Activated CD8-positive, alpha-beta T cell treated with anti-CD3 and anti-CD28 coated beads, Interleukin-2, amount 10 ng/mL, durations not matched to agents 7 days and 5 days (primary cell): ENCODE measurements at places on chromosomes 12 and 14. TPM values are rescaled to one million over a fixed set of nuclear protein-coding genes. Genes with fewer than 3 reads are reported as not detected.

DNA sequence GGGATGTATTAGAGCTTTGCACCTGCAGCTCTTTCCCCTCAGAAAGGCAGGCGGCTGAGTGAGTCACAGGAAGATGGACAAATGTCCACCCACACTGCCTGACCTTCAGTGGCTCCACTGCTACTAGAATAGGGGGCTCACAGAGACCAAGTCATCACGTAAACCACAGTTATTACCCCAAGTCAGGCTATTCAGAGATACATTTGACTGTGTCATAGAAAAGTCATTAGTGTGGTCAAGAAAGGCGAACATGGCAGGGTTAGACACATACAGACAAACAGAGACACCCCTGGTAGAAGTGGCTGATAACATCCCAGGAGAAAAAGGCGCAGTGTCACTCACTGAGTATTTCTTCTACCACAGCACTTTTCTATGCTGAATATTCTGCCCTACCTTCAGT is 36.0 kb downstream of the GCH1 start:
- H3K27me3 ChIP-seq: no peaks in the 10 kb centered on the region
- peaks cover 11% of the 10 kb centered on the region for H3K36me3 ChIP-seq
- H3K4me3 ChIP-seq: no peak overlapping the region
- no peak for DNase-seq

The NEUROD4 gene
- total RNA-seq: not detected

The TXNDC16 gene
- 9.5 TPM for total RNA-seq

DNA sequence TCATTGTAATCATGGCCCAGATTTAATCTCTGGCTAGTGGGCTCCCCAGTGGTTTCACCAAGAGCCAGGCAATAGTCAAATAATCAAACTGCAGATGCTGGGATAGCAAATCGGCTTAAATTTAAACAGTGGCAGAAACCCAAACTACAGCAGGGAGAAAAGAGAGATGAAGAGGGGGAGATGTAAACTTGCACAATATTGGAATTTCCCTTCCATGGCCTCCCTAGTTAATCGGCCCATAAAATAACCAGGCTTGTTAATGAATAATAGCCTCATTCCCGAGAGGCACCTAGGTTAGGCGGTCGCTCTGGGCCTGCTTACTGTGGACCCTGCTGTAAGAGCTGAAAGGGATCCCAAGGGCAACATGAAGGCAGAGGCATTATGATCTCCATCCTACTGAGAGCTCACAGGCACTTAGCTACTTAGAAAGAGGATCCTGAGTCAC is 116.2 kb downstream of the NUAK1 start:
- H3K36me3 ChIP-seq: no peaks in the 10 kb centered on the region
- H3K4me1 ChIP-seq: no peaks in the 10 kb centered on the region
- no peak for DNase-seq
- peaks cover 3% of the 10 kb centered on the region for H3K27me3 ChIP-seq

DNA sequence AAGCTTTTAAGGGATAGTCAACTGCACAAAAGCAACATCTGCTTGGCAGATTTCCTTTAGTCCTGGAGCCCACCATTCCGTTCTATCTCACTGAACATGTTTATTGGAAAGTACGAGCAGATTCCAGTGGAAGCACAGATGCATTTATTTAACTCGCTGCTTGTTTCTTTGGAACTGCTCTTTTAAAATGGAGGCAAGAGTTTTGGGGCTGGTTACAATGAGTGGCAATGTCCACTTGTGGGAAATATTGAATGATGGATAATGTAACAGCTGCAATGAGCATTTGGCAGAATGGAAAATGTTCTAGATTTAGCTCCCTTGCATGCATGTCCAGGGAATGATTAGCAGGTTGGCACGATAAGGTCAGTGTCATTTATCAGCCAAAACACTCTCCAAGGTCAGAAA is 163.0 kb downstream of the ATP23 start:
- no peaks in the 10 kb centered on the region for H3K36me3 ChIP-seq
- H3K27ac ChIP-seq: no peak overlapping the region
- peaks cover 2% of the 10 kb centered on the region for H3K27me3 ChIP-seq
- H3K4me3 ChIP-seq: no peak overlapping the region
- DNase-seq: no peak

The HOXC6 gene
- total RNA-seq: not detected

GRCh38 chr12:13369474-13370056 is 173.0 kb downstream of the EMP1 start:
- no peak for DNase-seq
- no peaks in the 10 kb centered on the region for H3K36me3 ChIP-seq
- no peaks in the 10 kb centered on the region for H3K4me1 ChIP-seq
- no peak overlapping the region for H3K27ac ChIP-seq

GRCh38 chr14:23568021-23568599 is 519 bp upstream of the AP1G2 start:
- H3K27ac ChIP-seq: peak overlapping the region; percentile 99
- H3K36me3 ChIP-seq: peaks cover 34% of the 10 kb centered on the region
- peak overlapping the region; percentile 100 for H3K4me3 ChIP-seq
- peaks cover 53% of the 10 kb centered on the region for H3K4me1 ChIP-seq
- H3K27me3 ChIP-seq: peaks cover 10% of the 10 kb centered on the region
- DNase-seq: no peak

- no peaks in the 10 kb centered on the region for H3K36me3 ChIP-seq
- H3K27me3 ChIP-seq: peaks cover 59% of the 10 kb centered on the region
- no peak overlapping the region for H3K27ac ChIP-seq
- no peak for DNase-seq
- peak overlapping the region; percentile 50 for H3K4me3 ChIP-seq
- H3K4me1 ChIP-seq: peaks cover 6% of the 10 kb centered on the region
Observed at GRCh38 chr12:65277994-65278575, 398 bp upstream of the MSRB3 start.

DNA sequence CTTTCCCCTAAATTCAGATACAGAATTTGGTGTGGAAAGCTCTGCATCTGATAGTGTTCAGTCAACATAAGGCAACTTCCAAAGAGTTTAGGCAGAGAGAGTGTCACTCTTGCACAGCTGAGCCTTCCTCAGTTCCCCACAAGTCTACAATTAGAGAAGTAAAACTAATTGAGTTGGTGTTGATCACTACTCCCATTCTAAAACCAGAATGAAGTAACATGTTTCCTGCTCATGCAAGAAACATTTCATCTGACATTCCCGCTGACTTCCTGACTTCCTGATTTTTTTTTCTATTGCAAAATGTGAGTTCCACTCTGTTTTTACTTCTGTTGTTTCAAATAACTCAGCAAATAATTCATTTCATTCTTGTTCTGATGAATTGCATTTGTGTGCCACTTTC is 271.0 kb downstream of the ALG10B start:
- no peak overlapping the region for H3K4me3 ChIP-seq
- DNase-seq: no peak
- no peaks in the 10 kb centered on the region for H3K36me3 ChIP-seq
- H3K27ac ChIP-seq: no peak overlapping the region
- H3K4me1 ChIP-seq: no peaks in the 10 kb centered on the region
- H3K27me3 ChIP-seq: no peaks in the 10 kb centered on the region

DNA sequence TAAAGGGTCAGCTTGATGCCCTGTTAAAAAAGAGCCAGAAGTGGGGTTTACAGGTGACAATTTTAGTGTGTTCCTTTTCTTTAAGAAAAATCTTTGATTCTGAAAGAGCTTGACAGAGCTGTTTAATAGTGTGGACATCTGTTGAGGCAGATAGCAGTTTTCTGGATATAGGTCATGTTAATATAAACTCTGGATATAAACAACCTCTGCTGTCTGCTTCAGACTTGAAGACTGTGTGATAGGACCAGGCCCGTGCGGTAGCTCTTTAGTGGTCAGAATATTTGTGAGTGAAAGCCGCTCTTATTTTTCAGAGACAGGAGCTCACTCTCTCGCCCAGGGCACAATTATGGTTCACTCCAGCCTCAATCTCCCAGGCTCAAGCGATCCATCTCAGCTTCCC is 439.9 kb upstream of the RGS6 start:
- H3K36me3 ChIP-seq: peaks cover 24% of the 10 kb centered on the region
- H3K4me3 ChIP-seq: no peak overlapping the region
- DNase-seq: no peak
- no peak overlapping the region for H3K27ac ChIP-seq
- peaks cover 7% of the 10 kb centered on the region for H3K4me1 ChIP-seq
- no peaks in the 10 kb centered on the region for H3K27me3 ChIP-seq

DNA sequence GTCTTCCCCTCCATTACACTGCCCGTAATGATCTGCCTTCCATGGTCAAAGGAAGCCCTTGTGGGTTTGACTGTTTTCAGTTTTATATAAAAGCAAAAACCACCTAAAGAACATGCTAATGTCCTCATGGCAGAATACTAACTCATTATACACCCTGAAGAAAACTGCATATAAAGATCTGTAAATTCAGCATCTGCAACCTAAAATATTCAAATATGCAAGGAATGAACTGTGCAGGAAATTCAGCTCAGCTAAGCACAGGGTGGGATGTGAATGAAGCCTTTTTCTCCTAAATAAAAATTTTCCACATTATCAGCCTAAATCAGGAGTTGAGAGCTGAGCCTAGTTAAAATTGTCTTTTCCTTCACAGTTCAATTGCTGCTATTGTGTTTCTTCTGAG is 128.1 kb downstream of the NRXN3 start:
- H3K36me3 ChIP-seq: no peaks in the 10 kb centered on the region
- H3K27ac ChIP-seq: no peak overlapping the region
- no peaks in the 10 kb centered on the region for H3K4me1 ChIP-seq
- no peak overlapping the region for H3K4me3 ChIP-seq
- peaks cover 5% of the 10 kb centered on the region for H3K27me3 ChIP-seq
